ENCODE measurements at places on chromosomes 7 and 10. TPM values are rescaled to one million over a fixed set of nuclear protein-coding genes. Genes with fewer than 3 reads are reported as not detected.

DNA sequence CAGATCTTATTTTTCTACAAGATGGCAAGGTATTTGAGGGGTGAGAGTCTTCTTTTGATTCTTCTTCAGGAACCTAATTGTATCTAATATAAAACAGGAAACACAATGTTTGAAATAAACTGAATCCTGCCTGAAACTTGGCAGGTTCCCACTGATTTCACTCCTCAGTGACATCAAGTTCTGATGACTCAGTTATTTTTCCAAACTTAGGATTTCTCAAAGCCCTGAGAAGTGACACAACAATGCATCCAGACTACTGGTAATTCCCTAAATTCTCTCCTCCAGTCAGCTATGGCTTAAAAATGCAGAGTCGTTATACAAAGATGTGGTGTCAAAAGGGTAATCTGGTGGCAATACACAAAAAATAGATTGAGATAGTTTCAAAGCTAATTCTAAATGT, 80.9 kb downstream of the ABLIM1 start:
- DNase-seq: no peak
- no peaks in the 10 kb centered on the region for H3K36me3 ChIP-seq
- H3K4me3 ChIP-seq: no peak overlapping the region
- H3K27ac ChIP-seq: no peak overlapping the region
- no peaks in the 10 kb centered on the region for H3K27me3 ChIP-seq
- H3K4me1 ChIP-seq: peaks cover 17% of the 10 kb centered on the region

- no peaks in the 10 kb centered on the region for H3K27me3 ChIP-seq
- no peak overlapping the region for H3K4me3 ChIP-seq
- no peak overlapping the region for H3K27ac ChIP-seq
- peaks cover 3% of the 10 kb centered on the region for H3K4me1 ChIP-seq
- no peak for DNase-seq
- H3K36me3 ChIP-seq: no peaks in the 10 kb centered on the region
Measured at GRCh38 chr7:40239755-40240303, 105.0 kb downstream of the SUGCT start.

- DNase-seq: no peak
- H3K36me3 ChIP-seq: no peaks in the 10 kb centered on the region
- no peak overlapping the region for H3K27ac ChIP-seq
- H3K27me3 ChIP-seq: no peaks in the 10 kb centered on the region
- peaks cover 18% of the 10 kb centered on the region for H3K4me1 ChIP-seq
Measured at GRCh38 chr7:33965183-33965744, 59.9 kb downstream of the BMPER start.

DNA sequence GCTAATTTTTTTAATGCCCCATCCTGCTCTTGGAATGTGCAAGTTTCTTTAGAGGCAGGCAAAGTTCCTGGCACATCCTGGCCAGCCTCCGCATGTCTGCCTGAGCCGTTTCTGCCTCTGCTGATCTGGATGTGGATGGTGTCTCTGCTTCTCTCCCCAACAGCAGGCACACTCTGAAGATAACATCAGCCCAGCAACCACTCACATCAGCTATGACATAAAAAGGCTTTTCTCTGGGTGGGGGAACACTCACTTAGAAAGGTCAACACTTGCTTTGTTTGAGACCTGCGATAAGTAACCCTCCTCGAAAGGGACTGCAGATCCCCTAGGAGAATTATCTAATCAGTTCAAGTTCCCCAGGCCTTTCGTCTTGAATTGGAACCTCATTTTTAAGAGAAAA, 142.9 kb downstream of the FGFR2 start:
- H3K4me1 ChIP-seq: peaks cover 17% of the 10 kb centered on the region
- DNase-seq: no peak
- H3K27me3 ChIP-seq: peaks cover 2% of the 10 kb centered on the region
- H3K36me3 ChIP-seq: no peaks in the 10 kb centered on the region

DNA sequence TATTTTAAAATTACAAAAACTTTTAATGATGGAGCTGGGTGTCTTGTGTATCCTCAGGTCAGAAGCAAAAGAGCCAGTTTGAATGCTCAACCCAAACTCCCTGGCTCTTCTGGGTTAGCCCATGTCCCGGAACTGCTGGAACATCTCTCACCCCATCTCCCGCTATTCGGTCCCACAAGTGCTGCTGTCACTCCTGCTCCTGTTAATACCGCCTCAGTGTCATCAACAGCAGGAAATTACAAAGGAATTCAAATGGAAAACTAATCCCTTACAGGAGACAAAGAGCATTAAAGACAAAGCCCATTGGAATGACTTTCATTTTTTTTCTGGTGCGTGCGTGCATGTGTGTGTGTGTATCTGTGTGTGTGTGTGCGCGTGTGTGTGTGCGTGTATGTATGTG, 112.0 kb upstream of the C7orf33 start:
- H3K4me3 ChIP-seq: no peak overlapping the region
- DNase-seq: no peak
- no peak overlapping the region for H3K27ac ChIP-seq
- H3K36me3 ChIP-seq: no peaks in the 10 kb centered on the region
- H3K4me1 ChIP-seq: peaks cover 25% of the 10 kb centered on the region

DNA sequence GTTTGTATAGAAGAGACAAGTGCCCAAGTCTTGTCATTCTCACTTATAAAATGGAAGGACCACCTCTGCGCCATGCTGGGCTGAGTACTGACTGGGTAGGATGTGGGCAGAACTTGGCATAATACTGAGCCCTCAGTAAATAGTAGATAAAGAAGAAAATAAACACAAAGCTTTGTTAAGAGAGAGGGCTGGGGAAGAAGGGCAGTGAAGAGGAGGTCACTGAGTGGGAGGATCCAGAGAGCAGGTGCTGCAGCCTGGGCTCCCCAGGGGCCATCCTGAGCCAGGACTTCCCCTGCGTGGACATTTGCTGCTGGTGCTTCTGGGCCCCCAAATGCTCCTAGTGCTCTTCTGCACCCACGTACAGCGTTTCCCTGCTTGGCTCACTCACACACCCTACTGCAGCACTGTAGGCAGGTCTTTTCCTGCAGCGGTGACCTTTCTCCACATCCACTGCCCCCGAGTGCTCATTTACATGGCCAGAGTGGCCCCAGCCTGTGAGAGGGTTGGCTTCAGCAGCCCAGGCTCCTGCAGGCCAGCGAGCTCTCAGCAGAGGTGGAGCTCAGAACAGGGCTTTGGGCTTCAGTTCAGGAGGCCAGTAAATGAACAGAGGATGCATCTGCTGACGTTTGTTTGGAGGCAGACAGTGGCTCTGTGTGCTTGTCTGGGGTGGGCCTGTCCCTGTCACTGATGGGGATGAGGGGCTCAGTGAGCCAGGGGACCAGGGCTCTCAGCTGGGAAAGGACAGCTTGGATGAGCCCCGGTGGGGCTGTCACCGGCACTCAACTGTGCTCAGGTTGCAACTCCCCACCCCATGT, 164.6 kb downstream of the ADARB2 start:
- H3K36me3 ChIP-seq: no peaks in the 10 kb centered on the region
- DNase-seq: no peak
- no peak overlapping the region for H3K27ac ChIP-seq
- peaks cover 3% of the 10 kb centered on the region for H3K27me3 ChIP-seq
- no peaks in the 10 kb centered on the region for H3K4me1 ChIP-seq

- H3K36me3 ChIP-seq: peaks cover 3% of the 10 kb centered on the region
- peak; percentile 34 for DNase-seq
- peak overlapping the region; percentile 67 for H3K4me3 ChIP-seq
- H3K4me1 ChIP-seq: peaks cover 75% of the 10 kb centered on the region
Measured at GRCh38 chr10:123143162-123143824, 4.6 kb upstream of the HMX2 start.

Gene KIF11
- total RNA-seq: 55.7 TPM

Gene STRIP2
- 6.5 TPM for total RNA-seq

Gene IFIT3
- 0.42 TPM for total RNA-seq

Gene OIT3
- total RNA-seq: not detected

Gene CC2D2B
- 0.32 TPM for total RNA-seq

Data from WTC11 (cell line).